Left lung (tissue), 14 donors: ENCODE measurements at places on chromosomes 2 and 18. TPM values are rescaled to one million over a fixed set of nuclear protein-coding genes. Genes with fewer than 3 reads are reported as not detected.

The SLC19A3 gene
- 22.5 TPM for polyA plus RNA-seq

The PSMD1 gene
- polyA plus RNA-seq, result 81.7 TPM

The TNFRSF11A gene
- 3.5 TPM for polyA plus RNA-seq

The ABHD1 gene
- 1.1 TPM for polyA plus RNA-seq

The MYOM1 gene
- 3.1 TPM for polyA plus RNA-seq

The VPS54 gene
- polyA plus RNA-seq, result 51.5 TPM

The ARHGAP28 gene
- 215 TPM for polyA plus RNA-seq

The CNGA3 gene
- polyA plus RNA-seq, result 0.04 TPM

The RNF103 gene
- 37.1 TPM for polyA plus RNA-seq

DNA sequence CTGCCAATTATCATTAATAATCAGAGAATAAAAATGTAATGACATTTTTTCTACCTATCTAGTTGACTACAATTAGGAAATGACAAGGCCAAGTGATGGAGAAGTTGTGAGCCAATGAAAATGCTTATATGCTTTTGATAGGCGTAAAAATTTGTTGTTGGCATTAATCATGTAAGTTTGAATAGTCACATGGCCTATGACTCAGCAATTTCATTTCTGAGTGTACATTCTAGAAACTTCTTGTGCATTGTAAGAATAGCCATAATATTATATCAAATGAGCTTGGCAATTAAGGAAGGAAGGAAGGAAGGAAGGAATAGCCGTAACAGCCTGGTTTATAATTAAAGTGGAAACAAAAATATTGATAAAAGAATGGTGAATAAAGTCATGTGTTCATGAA is 179.9 kb downstream of the PTH2R start:
- no peak overlapping the region for H3K27ac ChIP-seq
- H3K36me3 ChIP-seq, result no peaks in the 10 kb centered on the region
- H3K27me3 ChIP-seq, result no peaks in the 10 kb centered on the region
- no peak for DNase-seq

- no peak overlapping the region for H3K4me3 ChIP-seq
- H3K36me3 ChIP-seq, result no peaks in the 10 kb centered on the region
- H3K27me3 ChIP-seq, result no peaks in the 10 kb centered on the region
- no peak overlapping the region for H3K27ac ChIP-seq
Measured at GRCh38 chr2:210593166-210593565, 36.8 kb downstream of the CPS1 start.

GRCh38 chr18:65990944-65991708 is 240.3 kb downstream of the CDH7 start:
- no peak overlapping the region for H3K27ac ChIP-seq
- no peak overlapping the region for H3K4me3 ChIP-seq
- H3K4me1 ChIP-seq, result no peaks in the 10 kb centered on the region
- no peaks in the 10 kb centered on the region for H3K27me3 ChIP-seq
- no peak for DNase-seq
- no peaks in the 10 kb centered on the region for H3K36me3 ChIP-seq

DNA sequence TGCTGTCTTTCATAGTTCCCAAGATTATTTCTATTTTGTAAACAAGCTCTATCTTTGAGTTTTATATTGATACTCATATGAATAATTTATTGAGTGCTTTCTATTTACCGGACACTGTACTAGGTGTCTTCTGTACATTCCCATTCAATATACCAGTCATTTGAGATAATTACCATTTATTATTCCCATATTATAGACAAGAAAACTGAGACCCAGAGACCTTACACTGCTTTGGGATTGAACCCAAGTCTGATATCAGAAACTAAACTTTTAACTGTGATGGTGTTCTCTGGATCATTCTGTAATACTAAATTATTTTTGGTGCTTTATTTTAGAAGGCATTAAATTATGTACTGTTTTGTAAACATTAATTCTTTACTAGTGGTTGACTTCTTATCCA is 17.3 kb downstream of the SPOPL start:
- no peaks in the 10 kb centered on the region for H3K27me3 ChIP-seq
- no peak overlapping the region for H3K4me3 ChIP-seq
- H3K4me1 ChIP-seq, result peaks cover 49% of the 10 kb centered on the region
- no peaks in the 10 kb centered on the region for H3K36me3 ChIP-seq

- no peak overlapping the region for H3K27ac ChIP-seq
- no peaks in the 10 kb centered on the region for H3K4me1 ChIP-seq
- no peaks in the 10 kb centered on the region for H3K36me3 ChIP-seq
- no peak for DNase-seq
- no peak overlapping the region for H3K4me3 ChIP-seq
- no peaks in the 10 kb centered on the region for H3K27me3 ChIP-seq
Measured at GRCh38 chr2:170851635-170852034, 34.9 kb downstream of the GAD1 start.

DNA sequence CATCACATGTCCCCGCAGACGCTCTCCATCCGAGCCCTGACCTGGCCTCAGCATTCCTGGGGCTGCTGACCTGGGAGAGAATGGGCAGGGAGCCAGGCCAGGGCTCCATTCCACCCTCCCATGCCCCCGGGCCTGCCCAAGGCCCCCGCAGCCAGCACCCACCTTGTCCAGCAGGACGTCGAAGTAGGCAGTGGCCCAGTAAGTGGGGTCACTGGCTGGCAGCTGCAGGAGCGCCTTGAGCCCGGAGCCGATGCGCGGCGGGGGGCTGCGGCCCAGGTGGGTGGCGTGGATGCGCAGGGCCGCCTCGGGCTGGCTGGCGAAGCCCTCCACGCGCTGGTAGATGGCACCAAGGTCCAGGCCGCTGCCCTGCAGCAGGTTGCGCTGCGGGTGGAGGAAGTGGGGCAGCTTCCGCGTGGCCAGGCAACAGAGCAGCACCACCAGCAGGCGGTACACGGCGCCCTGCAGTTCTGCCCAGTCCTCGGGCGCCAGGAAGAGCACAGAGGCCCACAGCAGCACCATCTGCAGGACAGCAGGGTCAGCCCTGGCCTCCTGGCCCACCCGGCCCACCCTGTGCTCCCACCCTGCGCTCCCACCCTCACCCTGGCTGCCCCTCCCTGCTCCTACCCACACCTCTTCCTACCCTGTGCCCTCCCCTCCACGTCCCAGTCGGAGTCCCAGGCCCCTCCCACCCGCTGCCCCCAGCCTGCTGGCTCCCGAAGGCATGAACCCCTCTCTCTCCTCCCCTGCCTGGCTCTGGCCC is 7.6 kb downstream of the MAB21L4 start:
- H3K27me3 ChIP-seq, result no peaks in the 10 kb centered on the region
- no peak overlapping the region for H3K27ac ChIP-seq
- no peaks in the 10 kb centered on the region for H3K36me3 ChIP-seq
- no peak overlapping the region for H3K4me3 ChIP-seq
- no peak for DNase-seq

DNA sequence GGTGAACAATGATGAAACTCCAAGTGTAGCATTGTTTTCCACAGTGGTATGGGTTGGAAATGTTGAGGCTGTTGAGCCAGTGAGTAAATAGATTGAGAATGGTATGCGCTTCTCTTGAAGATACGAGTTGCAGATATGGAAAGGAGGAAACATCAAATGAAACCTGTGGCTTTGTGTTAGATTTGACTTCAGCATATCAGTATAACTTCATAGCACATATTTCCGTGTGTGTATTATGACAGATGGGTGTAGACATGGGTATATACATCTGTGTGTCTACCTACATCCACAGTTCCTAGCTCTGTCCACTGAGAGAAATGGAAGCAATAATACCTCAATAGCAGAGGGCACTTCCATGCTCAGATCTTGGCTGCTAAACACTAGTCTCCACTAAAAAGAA is 8.0 kb downstream of the SNED1 start:
- H3K27ac ChIP-seq, result no peak overlapping the region
- H3K4me3 ChIP-seq, result no peak overlapping the region

DNA sequence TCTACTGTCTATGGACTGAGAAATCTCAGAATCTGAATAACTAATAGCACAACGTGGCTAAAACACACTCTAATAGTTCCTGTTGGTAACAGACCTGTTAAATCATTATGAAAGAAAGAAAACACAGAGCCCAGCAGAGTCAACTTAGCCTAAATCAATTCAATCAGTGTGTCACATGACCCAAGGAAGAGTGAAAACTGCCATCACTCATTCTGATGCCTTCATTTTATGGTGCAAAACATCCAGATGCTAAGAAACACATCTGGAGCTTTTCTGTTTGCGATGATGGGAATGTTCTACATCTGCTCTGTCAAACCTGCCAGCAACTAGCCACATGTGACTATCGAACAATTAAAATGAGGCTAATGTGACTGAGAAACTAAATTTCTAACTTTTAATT is 295.7 kb upstream of the TRIB2 start:
- H3K4me3 ChIP-seq, result no peak overlapping the region
- DNase-seq, result no peak
- no peaks in the 10 kb centered on the region for H3K27me3 ChIP-seq
- H3K27ac ChIP-seq, result no peak overlapping the region
- no peaks in the 10 kb centered on the region for H3K36me3 ChIP-seq

DNA sequence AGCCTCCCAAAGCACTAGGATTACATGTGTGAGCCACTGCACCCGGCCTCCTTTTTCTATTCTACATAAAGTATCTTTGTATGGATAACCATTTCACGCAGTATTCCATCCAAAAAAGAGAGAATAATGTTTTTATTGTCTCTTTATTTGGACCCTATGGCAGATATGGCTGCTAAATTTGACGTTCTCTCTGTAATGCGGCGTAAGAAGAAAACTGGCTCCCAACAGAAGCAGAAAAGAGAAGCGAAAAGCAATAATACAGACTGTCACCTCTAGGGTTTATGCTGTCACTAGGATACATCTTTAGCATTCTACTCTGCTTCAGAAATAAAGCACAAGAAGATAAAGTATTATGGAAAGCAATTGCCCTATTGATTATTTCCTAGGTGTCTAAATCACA is 55.9 kb downstream of the FN1 start:
- no peak overlapping the region for H3K27ac ChIP-seq
- H3K36me3 ChIP-seq, result peaks cover 8% of the 10 kb centered on the region
- no peak overlapping the region for H3K4me3 ChIP-seq
- no peaks in the 10 kb centered on the region for H3K27me3 ChIP-seq

DNA sequence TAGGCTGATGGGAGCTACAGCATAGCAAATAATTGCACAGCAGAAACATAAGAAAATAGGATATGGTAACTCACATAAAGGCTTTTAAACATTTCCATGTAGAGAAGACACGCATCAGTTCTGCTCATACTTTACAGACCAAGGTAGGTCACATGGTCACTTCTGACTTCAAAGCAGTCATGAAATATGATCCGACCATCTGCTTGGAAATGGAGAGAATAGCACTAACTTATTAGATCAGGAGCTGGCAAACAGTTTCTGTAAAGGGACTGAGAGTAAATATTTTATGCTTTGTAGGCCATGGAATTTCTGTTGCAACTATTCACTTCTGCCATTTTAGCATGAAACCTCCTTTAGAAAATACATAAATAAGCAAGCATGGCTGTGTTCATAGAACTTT is 936.6 kb upstream of the FANCL start:
- no peak for DNase-seq
- H3K27me3 ChIP-seq, result no peaks in the 10 kb centered on the region
- no peak overlapping the region for H3K27ac ChIP-seq
- H3K36me3 ChIP-seq, result no peaks in the 10 kb centered on the region
- no peaks in the 10 kb centered on the region for H3K4me1 ChIP-seq

- no peaks in the 10 kb centered on the region for H3K36me3 ChIP-seq
- H3K27ac ChIP-seq, result no peak overlapping the region
- DNase-seq, result no peak
- H3K27me3 ChIP-seq, result no peaks in the 10 kb centered on the region
Measured at GRCh38 chr18:59690996-59691395, 6.2 kb downstream of the CCBE1 start.

DNA sequence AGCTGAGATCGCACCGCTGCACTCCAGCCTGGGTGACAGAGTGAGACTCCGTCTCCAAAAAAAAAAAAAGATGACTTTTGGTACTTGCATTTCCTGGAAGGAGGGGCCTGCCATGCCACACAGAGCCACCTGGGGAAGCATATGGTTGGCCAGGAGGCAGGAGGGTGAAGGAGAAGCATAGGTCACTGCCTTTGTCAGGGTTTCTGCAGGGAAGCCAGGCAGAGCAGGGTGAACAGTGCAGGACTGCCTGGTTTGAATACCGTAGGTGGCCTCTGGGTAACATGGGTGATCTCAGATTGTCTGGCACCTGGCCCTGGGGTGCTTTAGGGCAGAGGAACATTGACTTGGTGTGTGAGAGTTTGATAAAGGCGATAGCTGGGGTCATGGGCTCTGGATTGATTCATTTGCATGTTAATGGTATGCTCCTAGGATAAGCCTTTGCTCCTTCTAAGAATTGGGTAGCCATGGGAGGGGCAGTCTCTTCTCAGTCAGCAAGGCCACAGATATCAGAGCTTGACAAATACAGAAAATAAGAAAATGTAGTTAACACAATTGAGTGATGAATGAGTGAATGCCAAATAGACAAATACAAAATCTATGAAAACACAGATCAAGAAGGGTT is 124.0 kb upstream of the SEC11C start:
- H3K4me3 ChIP-seq, result no peak overlapping the region
- DNase-seq, result no peak
- no peaks in the 10 kb centered on the region for H3K4me1 ChIP-seq
- no peaks in the 10 kb centered on the region for H3K36me3 ChIP-seq
- no peaks in the 10 kb centered on the region for H3K27me3 ChIP-seq

GRCh38 chr2:25388491-25388890 is 46.8 kb upstream of the DNMT3A start:
- no peak overlapping the region for H3K27ac ChIP-seq
- no peaks in the 10 kb centered on the region for H3K27me3 ChIP-seq
- no peaks in the 10 kb centered on the region for H3K4me1 ChIP-seq
- H3K4me3 ChIP-seq, result no peak overlapping the region

- H3K27ac ChIP-seq, result no peak overlapping the region
- H3K27me3 ChIP-seq, result no peaks in the 10 kb centered on the region
- no peak overlapping the region for H3K4me3 ChIP-seq
- H3K36me3 ChIP-seq, result no peaks in the 10 kb centered on the region
- no peak for DNase-seq
Measured at GRCh38 chr2:224563537-224563936, 21.6 kb downstream of the CUL3 start.

GRCh38 chr18:51498085-51498855 is 300.8 kb upstream of the MEX3C start:
- H3K4me3 ChIP-seq, result no peak overlapping the region
- H3K36me3 ChIP-seq, result no peaks in the 10 kb centered on the region
- H3K27me3 ChIP-seq, result no peaks in the 10 kb centered on the region
- H3K4me1 ChIP-seq, result no peaks in the 10 kb centered on the region

DNA sequence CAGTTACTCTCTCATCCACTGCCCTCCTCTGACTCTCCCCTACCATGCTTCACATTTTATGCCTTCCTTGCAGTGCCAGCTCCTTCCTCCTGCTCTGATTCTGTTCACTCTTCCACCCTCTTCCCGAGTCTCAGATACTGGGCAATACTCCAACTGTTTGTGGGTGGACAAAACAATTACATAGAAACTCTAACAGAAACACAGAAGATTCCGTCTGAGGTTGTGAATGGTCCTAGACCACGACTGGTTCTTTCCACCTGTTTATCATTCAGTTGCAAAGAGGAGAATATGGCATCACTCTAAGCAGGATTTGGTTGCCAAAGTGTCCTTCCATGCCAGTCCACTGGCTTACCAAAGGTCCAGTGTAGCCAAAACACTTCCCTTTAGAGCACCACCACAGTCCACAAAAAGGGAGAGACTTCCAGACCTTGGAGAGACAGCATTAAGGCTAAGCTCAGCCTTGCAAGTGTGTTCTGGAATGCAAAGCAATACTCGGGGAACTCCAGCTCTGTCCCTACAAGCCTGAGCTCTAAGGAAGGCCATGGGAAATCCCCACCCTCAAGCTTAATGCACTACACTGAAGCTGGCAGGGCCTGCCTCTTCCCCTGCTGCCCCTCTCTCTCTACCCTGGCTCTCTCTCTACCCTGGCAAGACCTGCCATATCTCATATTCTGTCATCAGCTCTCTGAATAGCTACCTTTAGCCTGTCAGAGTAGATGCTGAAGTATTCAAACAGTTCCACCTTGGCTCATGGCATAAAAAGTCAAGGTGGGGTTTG is 33.6 kb upstream of the RND3 start:
- H3K4me1 ChIP-seq, result no peaks in the 10 kb centered on the region
- H3K36me3 ChIP-seq, result no peaks in the 10 kb centered on the region
